Epithelial cell of esophagus (primary cell): ENCODE measurements at places on chromosomes 16 and 17.
A peak's percentile ranks its signal among the peaks of the same experiment; 100 is the strongest.

GRCh38 chr17:49676276-49676868, 1.5 kb downstream of the SPOP start:
- DNase-seq, result no peak

DNA sequence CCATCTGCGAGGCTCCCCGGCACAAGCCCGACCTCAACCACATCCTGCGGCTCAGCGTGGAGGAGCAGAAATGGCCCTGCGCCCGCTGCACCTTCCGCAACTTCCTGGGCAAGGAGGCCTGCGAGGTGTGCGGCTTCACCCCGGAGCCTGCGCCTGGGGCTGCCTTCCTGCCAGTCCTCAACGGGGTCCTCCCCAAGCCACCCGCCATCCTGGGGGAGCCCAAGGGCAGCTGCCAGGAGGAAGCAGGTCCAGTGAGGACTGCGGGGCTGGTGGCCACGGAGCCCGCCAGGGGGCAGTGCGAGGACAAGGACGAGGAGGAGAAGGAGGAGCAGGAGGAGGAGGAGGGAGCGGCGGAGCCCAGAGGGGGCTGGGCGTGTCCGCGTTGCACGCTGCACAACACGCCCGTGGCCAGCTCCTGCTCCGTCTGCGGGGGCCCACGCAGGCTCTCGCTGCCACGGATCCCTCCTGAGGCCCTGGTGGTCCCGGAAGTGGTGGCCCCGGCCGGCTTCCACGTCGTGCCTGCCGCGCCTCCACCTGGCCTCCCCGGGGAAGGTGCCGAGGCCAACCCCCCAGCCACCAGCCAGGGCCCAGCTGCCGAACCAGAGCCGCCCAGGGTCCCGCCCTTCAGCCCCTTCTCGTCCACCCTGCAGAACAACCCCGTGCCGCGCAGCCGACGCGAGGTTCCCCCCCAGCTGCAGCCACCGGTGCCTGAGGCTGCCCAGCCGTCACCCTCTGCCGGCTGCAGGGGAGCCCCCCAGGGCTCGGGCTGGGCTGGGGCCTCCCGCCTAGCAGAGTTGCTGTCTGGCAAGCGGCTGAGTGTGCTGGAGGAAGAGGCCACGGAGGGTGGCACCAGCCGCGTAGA, 13.1 kb upstream of the PRR35 start:
- peak; percentile 61 for DNase-seq

DNA sequence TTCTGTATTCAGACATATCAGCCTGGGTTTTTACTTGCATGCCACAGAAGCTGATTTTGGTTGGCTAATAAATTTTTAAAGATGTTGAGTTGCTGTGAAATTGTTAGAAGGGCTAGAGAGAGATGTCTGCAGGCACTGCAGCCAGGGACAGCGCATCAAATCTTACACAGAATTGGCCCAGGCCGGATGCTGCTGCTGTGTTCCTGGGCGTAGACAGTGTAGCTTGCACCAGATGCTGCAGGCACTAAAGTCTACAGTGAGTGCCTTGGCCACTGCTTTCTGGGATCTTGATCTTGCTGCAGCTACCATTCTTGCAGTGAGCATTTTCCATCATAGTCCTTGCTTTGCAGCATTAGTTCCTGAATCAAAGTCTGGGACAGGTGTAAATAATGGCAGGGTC, 169.9 kb downstream of the SPECC1 start:
- DNase-seq, result no peak

- no peak for DNase-seq
Observed at GRCh38 chr16:67166598-67167168, 2.1 kb downstream of the HSF4 start.

DNA sequence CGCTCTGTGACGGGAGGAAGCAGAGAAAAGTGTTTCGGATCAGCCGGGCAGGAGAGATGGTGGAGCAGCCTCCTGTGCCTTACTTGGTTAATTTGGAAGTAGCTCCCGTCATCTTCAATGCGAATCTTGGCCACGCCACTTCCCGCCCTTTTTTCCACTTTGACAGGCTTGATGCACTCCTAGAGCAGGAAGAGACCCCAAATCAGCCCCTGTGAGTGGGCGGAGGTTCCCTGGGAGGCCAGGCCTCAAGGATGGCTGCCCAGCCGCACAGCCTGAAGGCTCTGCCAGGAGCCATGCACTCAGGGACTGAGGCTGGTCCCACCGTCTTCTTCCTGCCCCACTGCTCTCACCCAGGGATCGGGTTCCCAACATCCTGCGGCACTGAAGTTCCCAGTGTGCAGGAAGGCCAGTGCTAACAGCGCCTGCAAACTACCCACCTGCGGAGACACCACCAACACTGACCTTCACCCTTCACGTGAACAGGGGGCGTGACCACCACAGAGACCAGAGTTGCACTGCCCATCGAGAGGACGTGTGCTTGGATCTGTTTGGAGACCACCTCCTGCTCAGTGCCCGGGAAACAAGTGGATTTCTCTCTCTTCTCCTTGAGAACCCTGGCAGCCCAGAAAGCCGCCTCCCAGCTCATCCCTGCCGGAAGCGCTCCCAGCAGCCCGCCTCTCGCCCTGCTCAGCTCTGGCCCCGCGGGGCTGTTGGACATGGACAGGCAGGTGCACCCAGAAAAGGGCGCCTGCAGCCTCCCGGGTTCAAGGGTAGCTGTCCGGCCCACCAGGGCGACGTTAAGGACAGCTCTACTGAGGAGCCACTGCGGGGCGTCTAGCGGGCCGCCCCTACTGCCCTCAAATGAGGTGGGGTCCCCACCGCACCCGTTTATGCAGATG, 988 bp downstream of the CIAO3 start:
- no peak for DNase-seq

GRCh38 chr17:55259684-55260111, 5.1 kb upstream of the HLF start:
- peak; percentile 29 for DNase-seq

GRCh38 chr17:3963237-3964201, 718 bp downstream of the ATP2A3 start:
- no peak for DNase-seq

DNA sequence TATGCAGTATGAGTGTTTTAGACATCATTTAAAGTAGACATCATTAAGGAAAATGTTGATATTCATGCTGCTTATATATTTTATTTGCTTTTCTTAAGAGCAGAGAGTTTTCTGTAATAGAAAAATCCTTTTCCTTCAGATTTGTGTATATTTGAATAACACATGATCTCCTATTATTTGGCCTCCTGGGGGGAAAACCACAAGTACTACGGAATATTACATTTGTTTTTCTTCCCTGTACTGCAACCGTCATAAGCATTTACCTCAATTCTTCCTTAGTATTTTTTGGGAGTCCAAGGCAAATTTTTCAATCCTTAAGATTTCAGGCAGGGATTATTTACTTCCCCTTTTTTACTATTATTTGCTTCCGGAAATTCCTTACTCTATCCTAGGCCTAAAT, 6.0 kb downstream of the RSPRY1 start:
- DNase-seq, result no peak

- no peak for DNase-seq
Observed at GRCh38 chr17:81011951-81012350, 20.3 kb downstream of the CHMP6 start.

GRCh38 chr16:19463468-19464315, 46.0 kb downstream of the TMC5 start:
- DNase-seq, result peak; percentile 29

- DNase-seq, result no peak
Observed at GRCh38 chr17:37884516-37884915, 39.7 kb upstream of the TBC1D3K start.

- DNase-seq, result no peak
Observed at GRCh38 chr16:86756882-86757703, 178.7 kb downstream of the FOXL1 start.

DNA sequence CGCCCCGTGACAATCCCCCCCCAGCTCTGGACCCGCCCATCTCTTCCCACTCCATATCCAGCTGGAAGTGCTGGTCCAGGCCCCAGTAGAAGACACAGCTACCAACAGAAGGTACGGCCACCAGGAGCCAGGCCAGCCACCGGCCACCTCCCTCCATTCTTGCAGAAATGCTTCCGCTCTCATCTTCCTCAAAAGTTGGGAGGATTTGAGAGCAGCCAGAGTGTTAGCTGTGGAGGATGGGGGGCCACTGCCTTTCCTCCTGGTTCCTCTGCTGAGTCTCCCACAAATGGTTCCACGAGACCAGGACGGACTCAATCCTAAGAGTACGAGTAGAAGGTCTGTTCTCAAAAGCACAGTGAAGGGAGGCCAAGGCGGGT, 78.3 kb downstream of the GAS7 start:
- no peak for DNase-seq

GRCh38 chr17:31251105-31251969, 45.7 kb downstream of the OMG start:
- DNase-seq, result no peak

- DNase-seq, result no peak
Observed at GRCh38 chr17:49638818-49639217, 39.1 kb downstream of the SPOP start.

GRCh38 chr16:2846511-2847310, 11.3 kb downstream of the PRSS22 start:
- DNase-seq, result peak; percentile 79

DNA sequence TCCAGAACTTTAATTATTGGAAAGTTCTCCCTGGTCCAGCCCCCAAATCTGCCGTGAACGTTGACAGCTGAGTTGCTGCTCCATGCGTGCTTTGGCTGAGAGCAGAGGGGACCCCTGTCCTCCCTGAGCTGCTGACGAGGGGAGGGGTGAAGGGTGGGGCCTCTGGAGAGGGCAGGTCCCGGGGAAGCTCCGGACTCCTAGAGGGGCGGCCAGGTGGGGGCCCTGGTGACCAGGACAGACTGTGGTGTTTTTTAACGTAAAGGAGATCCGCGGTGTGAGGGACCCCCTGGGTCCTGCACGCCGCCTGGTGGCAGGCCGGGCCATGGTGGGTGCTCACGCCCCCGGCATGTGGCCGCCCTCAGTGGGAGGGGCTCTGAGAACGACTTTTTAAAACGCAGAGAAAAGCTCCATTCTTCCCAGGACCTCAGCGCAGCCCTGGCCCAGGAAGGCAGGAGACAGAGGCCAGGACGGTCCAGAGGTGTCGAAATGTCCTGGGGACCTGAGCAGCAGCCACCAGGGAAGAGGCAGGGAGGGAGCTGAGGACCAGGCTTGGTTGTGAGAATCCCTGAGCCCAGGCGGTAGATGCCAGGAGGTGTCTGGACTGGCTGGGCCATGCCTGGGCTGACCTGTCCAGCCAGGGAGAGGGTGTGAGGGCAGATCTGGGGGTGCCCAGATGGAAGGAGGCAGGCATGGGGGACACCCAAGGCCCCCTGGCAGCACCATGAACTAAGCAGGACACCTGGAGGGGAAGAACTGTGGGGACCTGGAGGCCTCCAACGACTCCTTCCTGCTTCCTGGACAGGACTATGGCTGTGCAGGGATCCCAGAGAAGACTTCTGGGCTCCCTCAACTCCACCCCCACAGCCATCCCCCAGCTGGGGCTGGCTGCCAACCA, at the start of gene MC1R:
MC1R (plus strand) TSS at position 410 of the 895 bp plus-strand sequence; CDS start at position 807, 397 bp downstream.
- DNase-seq, result no peak

DNA sequence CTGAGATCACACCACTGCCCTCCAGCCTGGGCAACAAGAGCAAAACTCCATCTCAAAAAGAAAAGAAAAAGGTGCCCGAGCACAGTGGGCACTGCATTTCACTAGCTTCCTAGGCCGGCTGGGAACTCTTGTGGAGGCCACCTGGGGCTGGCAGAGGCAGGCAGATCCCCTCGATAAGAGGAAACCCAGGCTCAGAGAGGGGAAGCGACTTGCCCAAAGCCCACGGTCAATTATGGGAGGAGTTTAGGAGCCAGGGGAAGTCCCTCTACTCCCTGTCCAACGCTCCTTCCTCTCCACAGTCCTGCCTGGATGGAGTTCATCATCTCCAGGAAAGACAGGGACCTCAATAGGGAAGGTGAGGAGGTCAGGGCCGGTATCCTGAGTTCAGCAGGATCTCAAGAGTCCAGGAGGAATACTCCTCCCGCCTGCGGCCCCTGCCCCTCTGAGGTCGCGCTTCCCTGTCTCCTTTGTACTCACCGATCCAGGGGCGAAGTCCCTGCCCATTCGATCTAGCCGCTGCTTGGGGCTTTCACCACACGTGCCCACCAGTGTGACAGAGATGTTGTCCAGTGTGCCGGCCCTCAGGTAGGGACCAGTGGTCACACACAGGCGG, 841 bp downstream of the ALOXE3 start:
- no peak for DNase-seq
